ENCODE measurements at places on chromosomes 12 and 14.

- DNase-seq = no peak
Measured at GRCh38 chr14:32230181-32230580, 27.1 kb upstream of the RNU6-8 start.

DNA sequence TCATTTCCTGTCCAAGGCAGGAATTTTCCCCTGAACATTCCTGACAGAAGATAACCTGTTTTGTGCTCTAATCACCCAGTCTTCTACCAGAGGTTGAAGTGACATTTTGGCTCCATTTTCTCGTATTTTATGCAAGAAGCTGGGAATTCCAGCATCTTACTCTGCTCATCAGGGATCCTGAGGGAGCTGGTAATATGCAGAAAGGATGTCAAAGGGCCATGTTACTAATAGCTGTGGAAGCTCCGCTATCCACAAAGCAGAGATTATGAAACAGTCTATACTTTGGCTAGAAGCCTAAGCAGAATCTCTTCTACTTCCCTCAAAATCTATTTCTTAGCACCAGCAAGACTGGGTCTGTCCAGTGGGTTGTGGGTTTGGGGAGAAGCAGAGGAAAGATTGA, 613.0 kb downstream of the DIO2 start:
- no peak for DNase-seq

GRCh38 chr12:119681728-119682638, 14.1 kb downstream of the PRKAB1 start:
- DNase-seq = no peak

GRCh38 chr12:128617304-128617833, 206.4 kb downstream of the SLC15A4 start:
- DNase-seq = no peak

DNA sequence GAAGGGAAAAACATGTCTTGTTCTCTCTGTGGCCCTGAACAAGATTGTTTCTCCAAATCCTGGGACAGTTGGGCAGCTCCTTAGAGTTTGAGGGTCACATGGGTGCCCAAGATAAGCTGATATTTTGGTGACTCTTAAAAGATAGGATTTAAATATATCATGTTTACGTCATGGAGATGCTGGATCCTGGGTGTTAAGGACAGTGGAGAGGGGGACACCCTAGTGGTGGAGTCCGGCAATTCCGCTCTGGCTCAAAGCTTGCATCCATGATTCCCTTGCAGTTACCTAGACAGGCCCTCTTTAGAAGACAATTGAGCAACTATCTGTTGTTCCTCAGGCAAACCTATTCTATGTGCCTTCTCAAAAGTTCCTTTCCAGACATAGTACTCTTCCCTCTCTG, 101.8 kb downstream of the CMKLR1 start:
- DNase-seq = no peak

DNA sequence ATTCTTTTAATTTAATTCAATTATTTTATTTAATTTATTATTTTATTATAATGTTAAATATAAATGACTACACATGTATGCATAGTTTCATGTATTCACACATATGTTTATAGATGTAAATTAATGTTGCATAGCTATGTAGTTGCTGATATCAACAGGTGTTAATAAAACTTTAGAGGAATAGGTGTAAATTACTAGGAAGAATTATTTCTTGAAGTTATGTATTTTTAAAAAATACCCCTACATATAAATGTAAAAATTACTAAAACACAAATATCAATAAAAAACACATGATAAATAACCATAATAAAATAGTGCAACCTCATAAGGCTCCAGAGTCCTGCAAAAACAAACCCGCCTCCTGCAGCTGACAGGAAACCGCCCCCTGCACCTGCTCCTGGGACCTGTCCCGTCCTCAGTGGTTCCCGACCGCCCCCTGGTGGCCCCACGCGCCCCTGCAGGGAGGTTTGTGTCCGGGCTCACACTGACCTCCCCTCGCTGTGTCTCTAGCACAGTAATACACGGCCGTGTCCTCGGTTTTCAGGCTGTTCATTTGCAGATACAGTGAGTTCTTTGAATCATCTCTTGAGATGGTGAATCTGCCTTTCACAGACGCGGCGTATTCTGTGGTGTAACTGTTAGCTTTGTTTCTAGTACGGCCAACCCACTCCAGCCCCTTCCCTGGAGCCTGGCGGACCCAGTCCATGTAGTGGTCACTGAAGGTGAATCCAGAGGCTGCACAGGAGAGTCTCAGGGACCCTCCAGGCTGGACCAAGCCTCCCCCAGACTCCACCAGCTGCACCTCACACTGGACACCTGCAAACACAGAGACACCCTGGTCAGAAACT, 1264.0 kb downstream of the TMEM121 start:
- DNase-seq = peak; percentile 5

- DNase-seq = no peak
Measured at GRCh38 chr14:44525237-44525636, 18.2 kb upstream of the FSCB start.

DNA sequence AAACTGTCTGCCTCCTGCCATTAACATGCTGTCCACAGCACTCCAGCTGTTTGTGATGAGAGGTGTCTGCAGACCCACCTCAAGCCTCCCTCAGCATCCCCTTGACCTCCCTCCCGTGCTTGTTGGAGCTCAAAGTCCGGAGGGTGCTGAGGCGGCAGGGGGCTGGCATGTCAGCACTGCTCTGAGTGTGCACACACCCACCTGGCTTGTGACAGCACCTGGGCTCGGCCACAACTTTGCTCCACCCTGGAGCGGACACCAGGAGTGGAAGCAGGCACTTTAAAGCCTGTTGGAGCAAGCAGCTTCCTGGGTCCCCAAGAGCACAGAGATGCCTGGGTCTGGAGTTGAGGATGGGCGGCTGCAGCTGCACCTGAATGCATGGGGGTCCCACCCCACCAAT, 20.9 kb downstream of the SERPINA3 start:
- no peak for DNase-seq

All from NCI-H1092 treated with DMSO at 0.1 percent for 48 hours (cell line).